ENCODE measurements at places on chromosomes 4 and X.

GRCh38 chr4:25807102-25807728, 55.6 kb downstream of the SEL1L3 start:
- DNase-seq: no peak

DNA sequence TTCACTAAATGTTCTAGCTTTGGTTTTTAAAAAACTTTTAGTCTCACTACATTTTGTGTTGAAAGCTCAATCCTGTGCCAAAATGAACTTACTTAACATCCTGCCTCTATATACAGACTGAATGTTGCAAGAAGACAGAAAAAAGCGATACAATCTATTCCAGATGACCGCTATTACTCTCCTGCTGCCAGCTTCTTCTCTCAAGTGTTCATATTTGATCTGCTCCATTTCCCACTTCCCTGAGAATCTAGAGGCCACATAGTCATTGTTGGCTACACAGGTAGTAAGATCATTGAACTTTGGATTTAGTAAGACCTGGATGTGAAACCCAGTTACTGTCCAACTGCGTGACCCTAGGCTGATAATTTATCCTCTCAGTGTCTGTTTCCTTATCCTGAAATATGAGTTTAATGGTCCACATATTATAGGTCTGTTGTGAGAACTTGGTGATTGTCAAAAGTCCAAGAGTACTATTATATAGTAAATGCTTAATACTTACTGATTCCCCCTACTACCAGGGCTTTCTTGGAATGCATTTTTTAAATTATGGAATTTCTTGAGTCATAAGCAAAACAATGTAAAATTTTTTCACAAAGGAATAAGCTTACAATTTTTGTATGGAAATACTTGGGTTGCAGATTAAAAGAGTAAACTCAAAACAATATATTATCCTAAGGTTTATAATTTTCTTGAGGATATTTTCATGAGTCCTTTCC, 976.8 kb upstream of the ADGRL3 start:
- DNase-seq: no peak

- DNase-seq: no peak
Measured at GRCh38 chrX:48694776-48695533, 1.6 kb upstream of the SUV39H1 start.

GRCh38 chrX:25873196-25873595, 264.9 kb upstream of the MAGEB18 start:
- DNase-seq: no peak

- no peak for DNase-seq
Measured at GRCh38 chrX:148541584-148541940, 41.1 kb downstream of the AFF2 start.

All from posterior cingulate gyrus (tissue), 11 donors.